Foreskin melanocyte (primary cell): ENCODE measurements at places on chromosomes 1 and 21.

DNA sequence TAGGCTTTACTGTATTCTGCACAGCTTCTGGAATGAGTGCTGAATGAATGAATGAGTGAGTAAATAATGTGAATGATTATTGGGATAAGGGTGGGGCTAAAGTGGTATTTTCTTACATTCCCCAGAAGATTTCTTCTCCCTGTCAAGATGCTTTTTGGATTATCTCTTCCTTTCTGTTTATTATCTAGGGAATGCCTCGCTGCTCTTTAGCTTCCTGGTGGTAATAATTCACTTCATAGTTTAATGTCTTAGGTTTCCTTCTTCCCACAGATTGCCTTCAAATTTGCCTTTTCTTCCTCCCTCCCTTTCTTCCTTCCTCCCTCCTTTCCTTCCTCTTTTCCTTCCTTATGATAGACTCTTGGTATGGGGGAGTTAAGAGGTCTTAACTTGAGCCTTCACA, 24.0 kb downstream of the DDR2 start:
- no peak for DNase-seq

GRCh38 chr21:38772646-38773045, 33.1 kb upstream of the ETS2 start:
- DNase-seq = no peak

DNA sequence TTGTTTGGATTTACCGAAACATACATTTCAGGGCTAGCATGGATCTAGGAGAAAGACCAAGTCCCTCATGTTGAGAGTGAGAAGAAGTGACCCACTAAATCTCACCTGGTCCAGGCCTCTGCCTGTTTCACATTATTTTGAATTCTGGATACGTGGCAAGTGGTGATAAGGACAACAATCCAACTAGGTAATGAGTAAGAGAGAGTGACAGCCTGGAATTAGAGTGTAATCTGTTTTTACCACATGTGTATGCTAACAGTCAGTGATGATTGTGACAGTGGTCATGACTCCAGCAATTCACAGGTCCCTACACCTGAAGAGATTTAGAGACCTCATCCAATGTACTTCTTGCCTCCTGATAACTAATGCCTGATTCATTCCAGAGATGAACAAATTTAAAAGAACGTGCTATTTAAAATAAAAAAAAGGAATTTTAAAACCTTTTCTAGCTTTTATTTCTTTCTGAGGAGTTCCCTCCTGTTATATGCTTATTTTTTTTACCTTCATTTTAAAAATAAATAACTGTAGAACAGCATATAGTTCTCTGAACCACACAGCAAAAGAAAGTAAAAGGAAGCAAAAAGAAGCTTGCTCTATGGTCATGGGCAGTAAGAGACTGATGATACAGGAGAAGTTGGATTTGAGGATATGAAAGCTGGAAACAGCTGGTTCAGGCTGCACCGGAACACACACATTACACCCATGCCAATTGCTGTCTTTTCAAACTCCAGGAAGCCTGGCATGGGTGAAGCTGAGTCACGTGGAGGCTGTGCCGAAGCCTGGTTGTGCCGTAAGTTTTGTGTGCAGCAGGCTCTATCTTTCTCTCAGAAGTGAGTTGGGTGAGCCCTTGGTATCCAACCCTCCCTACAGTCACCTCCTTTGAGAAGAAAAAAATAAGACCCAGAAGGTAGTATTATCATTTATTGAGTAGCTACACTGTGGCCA, 14.7 kb downstream of the C1orf116 start:
- no peak for DNase-seq

GRCh38 chr1:48677306-48678287, 99.1 kb downstream of the BEND5 start:
- DNase-seq = peak; percentile 35

- DNase-seq = no peak
These were observed 31.7 kb upstream of the CAMTA1 start for GRCh38 chr1:6753320-6754140.

- DNase-seq = no peak
These were observed 32.0 kb downstream of the SLAMF6 start for GRCh38 chr1:160491017-160491416.

DNA sequence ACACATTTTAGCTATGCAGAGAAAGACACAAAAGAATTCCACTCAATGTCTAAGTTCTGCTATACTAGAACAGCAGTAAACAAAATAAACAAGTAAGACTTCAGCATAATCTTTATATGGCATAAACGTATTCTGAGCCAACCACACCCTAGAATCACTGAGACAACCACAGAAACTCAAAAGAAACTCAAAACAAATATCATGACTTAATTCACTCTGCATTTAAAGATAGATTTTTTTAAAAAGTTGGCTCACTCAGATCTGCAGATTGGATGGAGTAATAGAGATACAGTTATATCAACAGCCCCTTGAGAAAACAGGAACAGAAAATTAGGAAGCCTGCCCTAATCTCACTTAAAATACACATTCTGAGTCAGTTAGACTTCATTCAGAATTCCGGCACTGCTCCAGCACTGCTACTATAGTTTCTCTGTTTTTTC, 95.0 kb downstream of the COL24A1 start:
- no peak for DNase-seq

- no peak for DNase-seq
These were observed 28.8 kb upstream of the ZBTB21 start for GRCh38 chr21:42038826-42039425.

GRCh38 chr1:45410850-45411509, 70.7 kb upstream of the MUTYH start:
- DNase-seq = peak; percentile 30

- DNase-seq = peak; percentile 37
These were observed 69.8 kb upstream of the HAO2 start for GRCh38 chr1:119298687-119299303.

- DNase-seq = no peak
These were observed 18.0 kb upstream of the HHAT start for GRCh38 chr1:210310562-210311153.

GRCh38 chr1:59484096-59484495, 187.2 kb downstream of the FGGY start:
- DNase-seq = peak; percentile 67

GRCh38 chr1:202938287-202938925, 11.4 kb upstream of the KLHL12 start:
- no peak for DNase-seq

DNA sequence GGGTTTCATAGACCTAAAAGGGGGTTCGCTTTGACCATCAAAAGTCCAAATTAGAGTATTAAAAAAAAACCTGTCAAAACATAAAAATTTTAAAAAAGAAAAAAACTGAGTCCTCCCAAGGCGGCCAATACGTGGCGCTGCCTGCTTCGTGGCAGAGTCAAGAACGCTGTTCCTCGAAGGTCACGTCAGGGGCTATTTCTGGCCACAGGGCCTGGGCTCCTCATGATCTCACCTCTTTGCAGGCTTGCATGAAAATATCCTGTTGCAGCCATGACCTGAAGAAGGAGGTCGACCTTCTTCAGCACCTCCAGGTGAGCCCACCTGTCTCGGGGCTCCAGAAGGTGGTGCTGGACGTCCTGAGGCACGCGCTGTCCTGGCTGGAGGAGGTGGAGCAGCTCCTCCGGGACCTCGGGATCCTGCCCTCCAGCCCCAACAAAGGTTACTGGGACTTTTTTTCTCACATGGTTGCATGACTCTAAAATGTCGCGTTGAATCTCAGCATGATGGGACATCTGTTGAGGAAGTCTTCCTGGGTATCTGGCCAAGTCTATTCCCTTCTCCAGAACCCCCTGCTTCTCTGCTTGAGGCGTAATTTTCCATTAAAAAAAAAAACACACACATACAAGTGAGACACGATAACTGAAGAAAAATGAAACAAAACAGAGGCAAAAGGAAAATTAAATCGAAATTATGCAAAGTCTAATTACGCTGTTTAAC, 80.4 kb upstream of the EFHD2 start:
- no peak for DNase-seq

DNA sequence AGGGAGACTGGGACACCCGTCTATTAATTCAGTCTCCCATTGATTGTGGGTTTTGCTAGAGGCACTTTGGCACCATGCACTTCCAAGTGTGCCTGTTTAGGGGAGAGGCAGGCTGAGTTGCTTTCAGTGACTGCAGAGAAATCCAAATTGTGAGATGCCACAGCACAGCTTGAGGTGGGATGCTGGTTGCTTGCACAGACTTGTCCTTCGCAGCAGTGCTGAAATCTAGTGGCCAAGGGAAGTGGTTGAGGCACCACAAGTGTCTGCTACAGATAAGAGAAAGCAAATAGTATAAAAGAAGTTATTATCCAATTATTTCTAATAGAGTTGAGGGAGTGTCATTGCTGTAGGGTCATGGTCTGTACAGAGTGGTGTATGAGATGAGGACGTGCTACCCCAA, 40.0 kb upstream of the APP start:
- DNase-seq = no peak

DNA sequence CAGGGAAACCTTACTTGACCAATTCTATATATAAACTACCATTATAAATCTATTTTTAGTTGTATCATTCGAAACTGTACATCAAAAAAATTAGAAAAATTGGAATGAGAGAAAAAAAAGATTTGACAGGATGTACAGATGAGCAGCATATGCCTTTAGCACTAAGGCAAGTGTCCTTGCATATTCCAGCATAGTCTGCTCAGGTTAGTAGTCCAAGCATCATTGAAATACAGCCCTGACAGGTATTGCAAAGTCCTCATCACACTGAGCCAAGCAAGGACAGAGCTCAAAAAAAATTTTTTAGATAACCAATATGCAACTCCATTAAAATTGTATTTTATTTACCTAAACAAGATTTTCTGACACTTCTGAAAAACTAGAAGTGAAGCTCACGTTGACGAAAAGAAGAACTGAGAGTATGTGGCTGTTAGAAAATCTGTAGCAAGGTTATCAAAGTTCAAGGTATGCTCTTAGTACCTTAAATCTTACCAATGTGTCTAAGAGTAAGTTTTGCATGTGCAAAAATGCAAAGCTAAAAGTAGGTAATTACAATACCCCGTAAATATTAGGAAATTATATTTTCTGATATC, 465.6 kb upstream of the ADGRL4 start:
- DNase-seq = no peak

DNA sequence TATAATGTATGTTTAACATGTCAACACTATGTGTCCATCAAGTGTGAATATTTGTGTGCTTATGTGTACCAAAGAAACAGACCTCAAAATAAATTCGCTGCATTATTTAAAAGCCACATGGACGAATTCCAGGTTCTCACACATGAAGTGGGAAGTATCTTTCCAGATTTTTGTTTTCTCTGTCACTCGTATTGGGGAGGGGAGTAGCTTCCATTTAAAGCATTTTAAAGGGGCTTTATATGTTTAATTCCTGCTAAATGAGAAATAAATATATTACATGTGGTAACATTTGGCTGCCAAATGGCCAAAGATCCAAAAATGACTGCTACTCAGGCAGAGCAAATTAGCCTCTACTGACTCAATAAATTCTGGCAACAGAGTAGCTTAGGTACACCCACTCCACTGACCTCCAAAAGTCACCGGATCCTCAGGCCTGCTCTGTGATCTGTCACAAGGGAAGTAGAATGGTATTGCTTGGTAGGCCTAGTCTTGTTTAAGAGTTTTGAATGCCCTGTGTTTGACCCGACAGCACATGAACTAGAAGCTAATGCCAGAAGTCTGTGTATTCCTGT, 178.1 kb downstream of the ZP4 start:
- no peak for DNase-seq

DNA sequence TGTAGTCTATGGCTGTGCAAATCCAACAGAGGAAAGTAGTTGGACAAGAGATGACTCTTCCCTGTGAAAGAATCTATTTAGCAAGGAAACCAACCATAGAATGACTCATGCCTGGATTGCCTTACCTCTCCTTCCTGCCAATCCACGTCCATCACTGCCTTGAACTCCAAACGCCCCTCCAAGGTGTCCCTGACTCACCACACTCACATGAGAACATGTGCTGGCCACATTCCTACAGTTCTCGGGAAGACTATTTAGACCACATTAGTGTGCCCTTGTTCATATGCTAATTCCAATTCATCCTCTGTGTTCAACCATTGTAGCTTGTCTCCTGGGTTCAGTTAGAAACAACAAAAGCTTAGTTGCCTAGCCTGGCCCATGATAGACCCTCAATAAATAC, 157.3 kb downstream of the SLC30A10 start:
- peak; percentile 99 for DNase-seq

- no peak for DNase-seq
These were observed 27.3 kb upstream of the LRRN2 start for GRCh38 chr1:204712708-204713430.

GRCh38 chr1:180947901-180948640, 35.4 kb downstream of the KIAA1614 start:
- DNase-seq = no peak

GRCh38 chr1:236608930-236609726, 4.8 kb upstream of the HEATR1 start:
- DNase-seq = peak; percentile 29

- no peak for DNase-seq
These were observed 18.7 kb upstream of the F5 start for GRCh38 chr1:169604781-169605560.

GRCh38 chr21:45528028-45528705, 14.1 kb downstream of the SLC19A1 start:
- DNase-seq = no peak

- DNase-seq = no peak
These were observed 10.7 kb downstream of the EXTL2 start for GRCh38 chr1:100883963-100884362.

- no peak for DNase-seq
These were observed 302.3 kb downstream of the BRINP3 start for GRCh38 chr1:190175320-190175719.

DNA sequence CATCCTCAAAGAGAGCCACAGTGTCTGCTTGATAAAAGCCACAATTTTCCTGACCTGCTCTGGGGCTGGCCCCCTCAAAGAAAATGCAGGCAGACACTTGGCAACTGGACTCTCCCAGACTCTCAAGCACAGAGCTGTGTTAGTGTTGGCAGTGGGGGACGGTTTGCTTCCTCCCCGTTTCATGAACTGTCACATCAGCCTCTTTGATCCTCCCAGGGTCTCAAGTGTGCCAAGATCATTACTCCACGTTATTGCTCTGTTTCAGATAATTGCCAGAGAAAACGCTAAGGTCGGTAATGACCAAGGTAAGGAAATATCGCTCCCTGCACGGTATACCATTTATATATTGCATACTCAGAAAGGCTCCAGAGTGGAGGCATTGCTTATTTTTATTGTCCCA, 138.8 kb downstream of the NTMT2 start:
- DNase-seq = no peak
